ENCODE measurements at places on chromosomes 7 and 10. TPM values are rescaled to one million over a fixed set of nuclear protein-coding genes. Genes with fewer than 3 reads are reported as not detected.
A peak's percentile ranks its signal among the peaks of the same experiment; 100 is the strongest.

The KNDC1 gene
- total RNA-seq: not detected

GRCh38 chr10:99630991-99631390, 10.8 kb upstream of the SLC25A28 start:
- DNase-seq: no peak

The TRPV6 gene
- total RNA-seq: not detected

- DNase-seq: no peak
Measured at GRCh38 chr10:6542999-6543430, 37.1 kb downstream of the PRKCQ start.

DNA sequence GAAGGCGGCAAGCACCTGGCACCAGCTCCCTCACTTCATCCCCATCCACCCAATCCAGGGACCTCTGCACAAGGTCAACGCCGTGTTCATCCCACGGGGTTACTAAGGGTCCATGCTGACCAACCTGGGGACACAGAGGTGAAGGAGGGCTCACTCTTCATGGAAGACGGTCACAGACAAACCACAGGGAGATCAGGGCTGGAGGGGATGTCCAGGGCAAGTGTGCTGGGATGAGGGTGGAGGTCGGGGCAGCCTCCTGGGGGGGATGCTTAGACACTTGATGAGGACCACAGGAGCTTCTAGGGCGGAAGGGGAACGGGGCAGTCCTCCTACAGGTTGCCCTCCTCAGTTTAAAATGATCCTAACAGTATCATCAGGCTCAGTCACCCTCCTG, 46.7 kb downstream of the FAM53B start:
- no peak for DNase-seq

The SH2D4B gene
- total RNA-seq: not detected

DNA sequence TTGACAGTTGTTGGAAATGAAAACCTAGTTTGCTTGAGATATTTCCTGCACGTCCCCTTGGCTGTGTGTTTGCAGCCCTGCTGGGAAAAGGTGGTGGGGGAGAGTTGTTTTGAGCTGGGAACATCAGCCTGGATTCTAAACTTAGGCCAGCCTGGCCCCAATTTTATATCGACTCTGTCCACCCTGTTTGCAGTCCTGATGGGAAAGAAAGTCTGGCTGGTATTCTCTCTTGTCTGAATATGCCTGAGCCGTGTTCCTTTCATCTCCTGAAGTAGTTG, 178.7 kb downstream of the CCDC3 start:
- DNase-seq: no peak

- no peak for DNase-seq
Measured at GRCh38 chr10:122663516-122664130, 36.0 kb downstream of the C10orf120 start.

GRCh38 chr10:13990392-13990805, 340.3 kb downstream of the FRMD4A start:
- DNase-seq: peak; percentile 51

The GPR26 gene
- total RNA-seq: not detected

DNA sequence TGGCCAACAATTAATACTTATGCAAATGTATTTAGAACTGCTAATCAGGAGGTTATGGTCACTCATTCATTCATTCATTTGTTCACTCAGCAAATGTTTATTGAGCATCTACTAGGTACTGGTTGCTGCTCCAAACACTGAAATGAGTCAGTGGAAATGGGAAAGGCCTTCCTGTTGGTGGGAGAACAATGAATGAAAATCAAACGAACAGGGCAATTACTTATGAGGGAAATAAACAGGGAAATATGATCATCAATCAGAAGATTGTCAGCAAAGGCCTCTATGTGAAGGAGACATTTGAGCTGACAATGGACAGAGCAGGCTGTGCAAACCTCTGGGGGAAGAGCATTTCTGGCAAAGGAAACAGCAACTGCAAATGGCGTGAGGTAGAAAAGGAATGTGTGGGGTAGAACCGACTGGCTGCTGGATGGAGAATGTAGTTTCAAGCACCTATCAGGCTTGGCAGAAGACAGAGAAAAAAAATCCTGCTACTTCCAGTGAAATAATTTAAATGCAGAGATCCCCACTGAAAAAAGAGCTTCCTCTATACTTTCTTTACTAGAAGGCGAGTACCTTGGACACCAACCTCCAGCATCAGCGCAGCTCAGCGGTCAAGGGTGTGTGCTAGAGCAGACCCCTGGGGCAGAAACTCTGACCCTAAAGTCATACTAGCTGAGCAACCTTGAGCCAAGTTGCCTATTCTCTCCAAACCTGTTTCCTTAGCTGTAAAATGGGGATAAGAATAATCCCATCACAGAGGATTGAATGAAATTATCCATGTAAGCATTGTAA, 108.8 kb upstream of the EEPD1 start:
- no peak for DNase-seq

DNA sequence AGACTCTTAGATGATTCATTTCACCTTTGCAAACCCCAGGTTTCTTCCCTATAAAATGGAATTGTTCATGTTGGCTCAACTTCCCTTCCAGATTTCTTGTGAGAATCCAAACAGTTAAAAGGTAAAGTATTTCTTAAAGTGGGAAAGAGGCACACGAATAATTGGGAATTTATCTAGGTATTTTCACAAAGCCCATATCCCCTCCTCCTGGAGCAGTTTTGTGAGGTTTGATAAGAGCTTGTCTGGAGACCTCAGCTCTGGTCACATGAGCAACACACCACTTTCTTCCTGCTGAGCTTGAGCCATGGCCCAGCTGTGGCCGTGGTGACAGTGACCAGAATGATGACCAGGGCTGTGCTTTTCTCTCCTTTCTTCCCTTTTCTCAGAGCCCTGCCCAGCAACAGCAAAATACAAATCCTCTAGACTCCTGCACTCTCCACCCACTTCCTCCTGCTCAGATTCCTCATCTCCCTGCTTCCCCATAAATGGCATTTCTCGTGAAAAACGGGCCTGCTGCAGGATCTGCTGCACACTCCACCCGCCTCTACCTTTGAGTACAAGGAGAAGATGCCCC, 87.7 kb downstream of the PIK3CG start:
- DNase-seq: peak; percentile 22

The EBLN1 gene
- 0.17 TPM for total RNA-seq

DNA sequence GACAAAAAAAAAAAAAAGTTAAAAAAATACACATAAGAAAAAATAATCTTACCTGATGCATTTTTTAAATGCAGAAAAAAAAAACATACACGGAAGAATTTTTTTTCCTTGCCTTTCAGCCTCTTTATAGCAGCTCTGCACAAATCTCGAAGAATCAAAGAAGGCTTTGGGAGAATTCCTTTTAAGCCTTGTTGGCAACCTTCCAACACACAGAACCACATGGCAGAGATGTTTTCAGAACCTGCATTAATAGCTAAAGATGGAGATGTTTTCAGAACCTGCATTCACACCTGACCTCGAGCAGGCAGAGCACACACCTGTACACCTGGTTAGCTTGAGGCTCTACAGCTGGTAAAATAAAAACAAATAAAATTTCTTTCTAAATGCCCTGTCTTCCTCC, 65.6 kb downstream of the DOCK4 start:
- peak; percentile 7 for DNase-seq

DNA sequence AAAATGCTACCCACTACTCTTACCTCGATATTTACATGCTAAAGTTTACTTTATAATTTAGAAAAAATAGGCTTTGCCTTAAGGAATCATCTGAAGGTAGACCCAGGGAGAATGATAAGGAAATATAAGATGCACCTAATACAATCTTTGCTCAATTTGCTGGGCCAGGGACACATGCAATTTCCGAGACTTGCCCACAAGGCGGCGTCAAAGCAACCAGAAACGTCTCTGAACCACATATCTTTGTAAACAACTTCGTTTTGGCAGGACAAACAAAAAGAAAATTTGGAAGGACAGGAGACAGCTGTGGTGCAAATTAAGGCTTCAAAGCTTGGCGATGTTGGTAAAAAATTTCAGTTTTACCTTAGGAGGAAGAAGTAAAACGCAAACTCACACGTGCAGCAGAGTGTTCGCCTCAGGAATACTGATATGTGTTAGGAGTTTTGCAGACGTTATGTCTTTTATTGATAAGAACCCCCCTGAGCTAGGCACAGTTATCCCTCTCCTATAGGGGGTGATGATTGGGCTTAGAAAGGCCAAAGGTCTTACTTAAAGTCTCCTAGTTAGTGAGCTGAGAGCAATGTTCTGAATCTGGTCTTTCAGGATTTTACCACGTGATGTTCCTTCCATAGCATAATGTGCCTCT, 134.3 kb downstream of the PRKCQ start:
- peak; percentile 18 for DNase-seq

GRCh38 chr7:463362-463781, 56.3 kb downstream of the PDGFA start:
- no peak for DNase-seq

- DNase-seq: no peak
Measured at GRCh38 chr7:2029211-2029905, 203.4 kb downstream of the MAD1L1 start.

GRCh38 chr7:158651968-158652565, 52.5 kb downstream of the NCAPG2 start:
- DNase-seq: no peak

DNA sequence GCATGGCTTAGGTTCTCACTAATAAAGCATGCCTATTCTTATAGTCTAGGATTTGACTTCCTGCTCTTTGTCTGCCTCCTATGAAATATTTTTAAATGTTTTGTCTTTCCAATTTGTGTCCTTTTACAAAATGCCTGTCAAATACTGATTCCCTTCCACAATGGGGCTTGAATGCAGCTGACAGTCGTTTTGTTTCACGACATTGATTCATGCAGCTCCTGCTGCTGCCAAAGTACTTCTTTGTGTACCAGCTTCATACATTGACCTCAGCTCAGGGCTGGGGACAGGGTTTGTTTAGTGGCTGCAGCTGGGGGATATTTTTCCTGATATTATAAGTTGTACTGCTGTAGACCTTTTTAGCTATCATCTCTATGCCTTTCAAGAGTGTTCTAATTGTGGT, 371.9 kb upstream of the CHRM2 start:
- DNase-seq: no peak

The SFMBT2 gene
- total RNA-seq: 2.0 TPM

DNA sequence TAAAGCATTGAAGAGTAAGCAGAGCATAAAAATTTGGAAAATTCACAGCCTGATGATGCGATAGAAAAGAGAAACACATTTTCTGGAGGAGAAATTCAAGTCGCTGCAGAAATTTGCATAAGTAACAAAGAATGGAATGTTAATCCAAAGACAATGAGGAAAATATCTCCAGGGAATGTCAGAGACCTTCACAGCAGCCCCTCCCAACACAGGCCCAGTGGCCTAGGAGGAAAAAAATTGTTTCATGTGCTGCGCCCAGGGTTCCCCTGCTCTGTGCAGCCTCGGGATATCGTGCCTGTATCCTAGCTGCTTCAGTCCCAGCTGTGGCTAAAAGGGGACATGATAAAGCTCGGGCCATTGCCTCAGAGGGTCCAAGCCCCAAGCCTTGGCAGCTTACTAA, 206.8 kb downstream of the TPK1 start:
- DNase-seq: no peak

DNA sequence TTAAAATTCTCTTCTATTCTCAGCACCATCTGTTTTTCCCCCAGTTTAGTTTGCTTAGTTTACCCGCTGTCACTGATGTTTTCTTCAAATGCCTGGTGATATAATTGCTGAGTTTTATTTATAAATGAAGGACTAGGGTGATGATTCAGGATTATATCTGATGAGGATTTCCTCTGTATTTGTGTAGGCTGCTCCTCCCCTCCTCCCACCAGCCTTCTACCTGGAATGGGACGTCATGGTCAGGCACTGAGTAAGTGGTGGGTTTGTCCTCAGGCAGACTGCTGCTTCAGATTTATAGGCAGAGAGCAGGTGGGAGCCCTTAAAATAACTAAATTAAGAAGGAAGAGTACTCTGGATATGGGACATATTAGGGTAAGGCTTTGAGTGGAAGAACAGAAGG, 35.8 kb downstream of the PALS2 start:
- DNase-seq: peak; percentile 24

GRCh38 chr10:117204316-117204715, 7.0 kb downstream of the KCNK18 start:
- no peak for DNase-seq

The H2BK1 gene
- not detected for total RNA-seq

GRCh38 chr10:46992803-46993561, 81.8 kb downstream of the PTPN20 start:
- DNase-seq: peak; percentile 42

GRCh38 chr7:134458341-134458805, 527 bp downstream of the AKR1B1 start:
- peak; percentile 67 for DNase-seq

DNA sequence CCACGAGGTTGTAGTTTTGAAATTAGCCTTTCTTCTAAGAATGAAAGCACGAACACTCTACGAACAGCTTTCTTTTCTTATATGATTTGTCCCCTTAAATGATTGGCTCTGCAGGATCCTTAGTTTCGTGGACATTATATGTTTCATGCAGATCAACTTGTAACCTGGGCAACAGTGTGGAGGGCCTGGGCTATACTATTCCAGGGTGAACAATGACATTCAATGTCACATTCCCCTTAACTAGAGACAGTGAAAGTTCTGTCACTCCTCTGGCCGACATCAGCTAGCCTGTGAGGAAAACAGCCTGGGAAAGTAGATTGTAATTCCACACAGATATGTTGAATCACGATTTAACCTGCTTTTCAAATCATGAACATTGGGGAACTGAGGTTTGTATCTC, 23.4 kb downstream of the TAS2R16 start:
- no peak for DNase-seq

GRCh38 chr7:121244120-121244870, 84.5 kb upstream of the WNT16 start:
- no peak for DNase-seq

DNA sequence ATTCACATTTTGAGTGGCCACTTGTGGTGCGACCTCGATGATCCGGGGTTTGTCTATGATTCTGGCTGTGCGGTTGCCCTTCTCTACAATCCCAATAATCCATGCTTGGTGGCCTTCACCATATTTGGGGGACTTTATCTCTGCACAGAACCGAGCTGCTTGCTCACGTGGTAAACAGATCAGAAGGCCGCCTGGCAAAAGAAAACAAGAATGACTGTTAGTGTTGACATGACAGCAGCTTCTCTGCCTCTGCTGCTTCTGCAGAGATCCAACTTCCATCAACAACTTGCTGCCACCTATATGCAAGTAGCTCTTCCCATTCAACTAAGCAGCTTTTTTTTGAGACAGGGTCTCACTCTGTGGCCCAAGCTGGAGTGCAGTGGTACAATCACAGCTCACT, 19.3 kb upstream of the PHYH start:
- no peak for DNase-seq

GRCh38 chr7:462173-463103, 57.2 kb downstream of the PDGFA start:
- DNase-seq: no peak

DNA sequence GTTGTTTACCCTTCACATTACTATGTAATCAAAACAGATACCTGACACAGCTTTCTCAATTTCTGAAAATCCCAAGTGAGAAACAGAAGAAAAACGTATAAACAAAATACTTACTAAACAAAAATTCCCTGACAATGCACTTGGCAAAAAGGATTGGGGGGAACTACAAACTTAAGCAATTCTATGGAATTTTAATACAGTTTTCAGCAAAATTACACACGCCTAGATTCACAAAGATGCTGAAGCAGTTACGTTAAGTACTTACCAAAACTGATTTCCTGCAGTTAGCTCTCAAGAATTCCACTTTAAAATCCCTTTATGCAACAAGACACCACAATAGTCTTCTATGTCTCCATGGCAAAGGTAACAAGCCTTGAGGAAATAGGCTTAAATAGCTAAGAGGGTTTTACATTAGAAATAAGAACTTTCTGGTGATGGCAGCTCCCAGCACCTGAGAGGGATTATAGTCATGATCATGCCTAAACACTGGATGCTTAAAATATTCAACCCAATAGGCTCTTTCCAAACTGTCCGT, 10.8 kb downstream of the TOMM7 start:
- no peak for DNase-seq

GRCh38 chr10:121764233-121764942, 163.4 kb downstream of the ATE1 start:
- DNase-seq: no peak

GRCh38 chr7:23443974-23444373, 26.3 kb downstream of the IGF2BP3 start:
- no peak for DNase-seq
